ENCODE measurements at places on chromosomes 12 and 14.

DNA sequence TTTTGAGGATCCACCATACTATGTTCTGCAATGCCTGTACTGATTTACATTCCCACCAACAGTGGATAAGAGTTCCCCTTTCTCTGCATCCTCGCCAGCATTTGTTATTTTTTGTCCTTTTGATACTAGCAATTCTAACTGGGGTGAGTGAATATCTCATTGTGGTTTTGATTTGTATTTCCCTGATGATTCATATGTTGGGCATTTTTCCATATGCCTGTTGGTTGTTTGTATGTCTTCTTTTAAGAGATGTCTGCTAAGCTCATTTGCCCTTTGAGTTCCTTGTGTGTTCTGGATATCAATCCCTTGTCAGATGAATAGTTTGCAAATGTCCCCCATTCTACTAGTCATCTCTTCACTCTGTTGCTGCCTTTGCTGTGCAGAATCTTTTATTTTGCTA lies 49.0 kb upstream of the MSRB3 start:
- no peak for DNase-seq

DNA sequence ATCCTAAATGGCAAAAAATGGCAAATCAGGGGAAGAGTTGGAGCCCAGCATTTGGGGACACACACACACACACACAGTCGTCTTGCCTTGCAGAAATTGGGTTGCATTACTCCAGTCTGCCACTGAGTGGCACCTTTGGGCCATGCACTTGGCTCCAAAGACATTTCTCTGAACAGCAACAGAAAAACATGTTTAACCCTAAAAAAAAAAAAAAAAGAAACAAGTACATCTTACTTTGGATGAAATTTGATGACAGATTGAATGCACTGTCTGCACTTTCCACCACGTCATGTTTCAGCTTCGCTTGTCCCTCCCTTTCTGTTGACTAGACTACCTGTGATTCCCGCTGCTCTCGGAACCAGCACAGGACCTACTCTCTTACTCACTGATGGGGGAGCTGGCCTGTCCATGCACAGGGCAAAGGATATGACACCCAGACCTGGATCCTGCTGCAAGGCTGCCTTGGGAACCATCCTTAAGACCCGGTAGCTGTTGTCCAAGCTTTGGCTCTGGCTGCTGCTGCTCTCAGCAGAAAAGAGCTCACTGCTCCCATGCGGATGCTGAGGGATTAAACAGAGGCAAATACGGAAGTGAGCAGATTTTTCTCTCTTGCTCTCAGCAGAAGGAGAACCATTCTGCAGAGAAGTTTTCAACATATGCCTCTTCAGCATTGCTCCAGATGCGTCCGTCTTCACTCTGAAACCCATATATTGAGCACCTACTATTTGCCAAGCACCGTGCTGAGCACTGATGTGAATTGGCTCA lies 376.8 kb downstream of the DPF3 start:
- peak; percentile 27 for DNase-seq

- no peak for DNase-seq
Observed at GRCh38 chr12:39499296-39499695, 56.4 kb upstream of the KIF21A start.

GRCh38 chr14:95703805-95704204 lies 10.1 kb downstream of the TCL1A start:
- no peak for DNase-seq

DNA sequence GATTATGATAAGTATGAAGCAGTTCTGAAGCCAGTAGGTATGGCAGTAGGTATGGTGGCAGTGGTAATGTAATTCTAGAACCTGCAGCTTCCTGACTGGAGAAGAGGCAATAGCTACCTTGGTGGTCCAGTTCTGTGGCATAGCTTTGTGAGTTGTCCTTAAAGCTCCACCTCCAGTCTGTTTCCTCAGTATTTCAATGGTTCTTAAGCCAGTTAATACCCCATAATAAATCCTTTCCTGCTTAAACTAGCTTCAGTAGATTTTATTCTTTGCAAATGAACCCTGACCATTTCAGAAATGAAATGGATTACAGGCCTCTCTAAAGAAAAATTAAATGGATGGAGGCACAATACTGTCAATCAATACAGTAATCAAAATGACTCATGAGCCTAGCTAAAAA lies 117.8 kb upstream of the KRAS start:
- DNase-seq = no peak

GRCh38 chr14:96130854-96131253 lies 73.8 kb upstream of the BDKRB2 start:
- DNase-seq = no peak

- DNase-seq = no peak
Observed at GRCh38 chr12:131049002-131049401, 95.3 kb downstream of the ADGRD1 start.

GRCh38 chr12:113109360-113109759 lies 26.2 kb downstream of the RASAL1 start:
- no peak for DNase-seq

DNA sequence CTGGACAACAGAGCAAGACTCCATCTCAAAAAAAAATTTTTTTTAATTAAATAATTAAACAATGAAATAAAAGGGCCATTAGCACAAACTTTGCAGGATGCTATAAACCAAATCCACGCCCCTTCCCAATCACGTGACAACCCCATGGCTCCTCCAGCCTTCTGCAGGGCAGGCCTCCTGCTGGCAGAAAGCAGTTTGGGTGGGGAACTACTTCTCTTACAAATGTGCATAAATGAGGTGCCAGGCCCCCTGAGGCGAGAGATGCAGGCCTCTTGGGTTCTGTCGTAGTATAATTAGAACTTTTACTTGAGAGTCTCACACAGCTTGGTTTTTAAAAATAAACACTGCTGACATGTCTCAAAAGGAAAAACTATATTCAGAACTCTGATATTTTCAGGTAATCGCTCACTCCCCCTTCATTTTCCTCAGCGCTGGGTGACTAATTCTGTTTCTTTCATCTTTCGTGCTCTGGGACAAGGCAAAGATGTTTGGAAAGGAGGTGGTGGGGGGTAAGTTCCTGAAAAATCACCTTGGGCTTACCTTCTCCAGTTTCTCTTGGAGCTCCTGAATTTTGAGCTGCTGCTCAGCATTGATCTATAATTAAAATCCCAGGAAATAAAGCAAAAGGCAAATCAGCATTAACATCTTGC lies 101.7 kb downstream of the CIT start:
- DNase-seq = no peak
